ENCODE measurements at places on chromosomes 12 and 14.

- no peak for DNase-seq
Measured at GRCh38 chr14:64556526-64556925, 6.8 kb downstream of the PPP1R36 start.

- no peak for DNase-seq
Measured at GRCh38 chr14:83611906-83612390, 1918.0 kb upstream of the FLRT2 start.

- DNase-seq: no peak
Measured at GRCh38 chr12:114408886-114409851, 3.2 kb upstream of the TBX5 start.

GRCh38 chr12:115294453-115295133, 610.6 kb upstream of the TBX3 start:
- no peak for DNase-seq

- DNase-seq: no peak
Measured at GRCh38 chr12:6754411-6754810, 1.5 kb upstream of the MLF2 start.

DNA sequence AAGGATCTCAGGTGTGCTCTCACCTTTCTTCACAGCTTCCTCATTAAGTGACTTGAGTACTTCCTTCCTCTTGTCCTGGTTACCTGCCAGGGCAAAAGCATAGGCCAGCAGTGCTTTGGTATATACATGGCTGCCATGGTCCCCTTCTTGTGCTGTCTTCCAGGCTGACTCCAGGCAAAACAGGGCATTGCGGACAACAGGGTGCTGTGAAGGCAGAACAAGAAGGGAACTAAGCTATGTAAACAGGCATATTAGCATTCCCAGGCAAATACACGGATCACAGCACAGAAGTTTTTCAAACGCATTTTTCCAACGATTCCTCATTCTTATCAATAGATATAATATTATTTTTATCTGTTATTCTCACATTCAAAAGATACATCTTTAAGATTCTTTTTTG, 39.0 kb downstream of the A2M start:
- no peak for DNase-seq

GRCh38 chr12:87198181-87198580, 831.0 kb downstream of the C12orf50 start:
- no peak for DNase-seq

GRCh38 chr12:8860165-8860961, 37.9 kb downstream of the A2ML1 start:
- peak; percentile 25 for DNase-seq

DNA sequence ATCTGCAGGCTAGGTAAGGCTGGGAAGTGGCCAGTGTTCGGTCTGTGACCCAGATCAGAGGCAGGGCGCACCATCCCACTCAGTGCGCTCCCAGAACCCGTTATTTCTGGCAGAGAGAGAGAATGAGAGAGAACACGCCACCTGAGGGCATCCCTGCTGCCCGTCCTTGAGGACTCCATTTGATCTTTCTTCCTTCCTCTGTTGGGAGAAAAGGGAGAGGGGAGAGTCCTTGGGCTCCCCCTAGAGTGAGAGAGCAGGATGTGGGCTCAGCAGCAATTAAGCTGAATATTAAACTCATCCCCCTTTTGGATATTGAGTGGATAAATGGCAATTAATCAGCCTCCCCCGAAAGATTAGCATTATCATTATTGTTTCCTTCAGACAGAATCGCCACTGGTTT, 70.6 kb downstream of the IFT43 start:
- no peak for DNase-seq

GRCh38 chr14:95547626-95548327, 12.9 kb downstream of the GLRX5 start:
- DNase-seq: no peak

DNA sequence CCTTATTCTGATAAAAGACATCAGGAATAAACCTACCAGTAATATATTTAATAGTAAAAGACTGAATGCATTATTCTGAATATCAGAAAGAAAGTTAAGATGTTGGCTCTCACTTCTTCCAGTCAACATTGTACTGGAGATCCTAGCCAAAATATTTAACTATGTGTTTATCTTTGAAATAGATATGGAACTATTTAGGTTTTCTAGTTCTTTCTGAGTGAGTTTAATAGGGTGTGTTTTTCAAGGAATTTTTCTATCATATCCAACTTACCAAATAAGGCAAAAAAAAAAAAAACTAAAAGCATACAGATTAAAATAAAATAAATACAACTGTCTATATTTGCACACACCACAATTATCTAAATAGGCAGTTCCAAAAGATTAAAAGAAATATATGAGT, 478.9 kb upstream of the LMO3 start:
- no peak for DNase-seq
